CD4-positive, alpha-beta T cell (primary cell): ENCODE measurements at places on chromosomes 6 and 20. TPM values are rescaled to one million over a fixed set of nuclear protein-coding genes. Genes with fewer than 3 reads are reported as not detected.

DNA sequence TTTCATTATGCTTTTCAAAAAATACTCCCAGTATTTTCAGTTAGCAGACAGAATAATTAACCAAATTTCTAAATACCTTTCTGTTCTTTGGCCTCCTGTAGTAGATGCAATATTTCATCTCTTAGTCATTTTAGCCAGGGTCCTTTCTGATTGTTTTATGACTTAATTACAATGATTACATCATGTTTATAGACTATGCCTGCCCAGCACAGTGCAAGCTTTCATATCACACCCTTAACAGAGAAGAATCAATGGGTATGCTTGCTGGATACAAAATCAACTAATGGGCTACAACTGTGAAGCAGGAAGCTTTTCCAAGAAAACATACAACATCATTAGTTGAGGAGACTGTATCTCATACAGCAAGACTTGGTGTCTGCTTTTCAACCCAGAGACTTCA lies 119.8 kb upstream of the NRSN1 start:
- DNase-seq = no peak
- no peaks in the 10 kb centered on the region for H3K27me3 ChIP-seq
- H3K36me3 ChIP-seq = no peaks in the 10 kb centered on the region

DNA sequence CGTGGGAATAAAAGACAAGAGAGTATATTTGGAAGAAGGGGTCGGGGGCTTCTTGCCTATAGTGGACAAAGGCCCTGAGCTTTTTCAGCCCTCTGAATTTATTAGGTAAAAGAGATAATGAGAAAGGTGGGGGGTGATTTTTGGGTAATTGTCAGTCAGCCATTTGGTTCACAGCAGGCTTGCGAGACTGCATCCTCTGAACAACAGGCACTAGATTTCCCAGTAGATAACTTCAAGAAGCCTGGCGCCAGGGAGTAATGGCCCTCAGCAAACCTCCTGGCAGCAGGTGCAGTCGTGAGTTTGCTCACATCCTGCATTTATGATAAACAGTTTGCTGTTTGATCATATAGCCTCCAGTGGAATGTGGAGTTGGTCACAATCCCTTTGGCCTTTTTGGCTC lies 609.0 kb downstream of the DHX35 start:
- no peak overlapping the region for H3K27ac ChIP-seq
- H3K4me1 ChIP-seq = no peaks in the 10 kb centered on the region
- no peaks in the 10 kb centered on the region for H3K27me3 ChIP-seq

- no peaks in the 10 kb centered on the region for H3K36me3 ChIP-seq
- DNase-seq = no peak
- H3K27ac ChIP-seq = no peak overlapping the region
- no peaks in the 10 kb centered on the region for H3K27me3 ChIP-seq
- no peak overlapping the region for H3K4me3 ChIP-seq
- H3K4me1 ChIP-seq = no peaks in the 10 kb centered on the region
These were observed 90.7 kb upstream of the SASH1 start for GRCh38 chr6:148251891-148252290.

DNA sequence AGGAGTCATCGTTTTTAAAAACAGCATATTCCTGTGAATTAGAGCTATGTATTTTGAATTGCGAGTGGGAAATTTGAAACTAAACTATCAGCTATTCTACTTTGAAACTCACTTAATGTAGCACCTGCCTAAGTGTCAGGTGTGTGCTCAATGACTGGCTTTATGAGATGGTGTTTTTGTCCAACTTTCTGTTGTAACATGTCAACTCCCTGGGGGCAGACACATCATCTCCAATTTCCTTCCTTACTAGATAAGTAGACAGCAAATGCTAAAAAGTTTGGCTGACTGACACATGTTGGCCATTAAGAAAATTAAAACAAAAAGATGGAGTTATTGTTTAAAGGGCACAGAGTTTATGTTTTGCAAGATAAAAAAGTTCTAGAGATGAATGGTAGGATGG lies 226.9 kb downstream of the TFAP2B start:
- H3K27me3 ChIP-seq = no peaks in the 10 kb centered on the region
- DNase-seq = no peak
- H3K4me1 ChIP-seq = no peaks in the 10 kb centered on the region
- no peak overlapping the region for H3K4me3 ChIP-seq

GRCh38 chr6:119241111-119241465 lies 108.5 kb downstream of the MAN1A1 start:
- no peaks in the 10 kb centered on the region for H3K4me1 ChIP-seq
- DNase-seq = no peak
- H3K4me3 ChIP-seq = no peak overlapping the region
- H3K27me3 ChIP-seq = no peaks in the 10 kb centered on the region
- H3K36me3 ChIP-seq = no peaks in the 10 kb centered on the region
- H3K27ac ChIP-seq = no peak overlapping the region

- H3K4me1 ChIP-seq = peaks cover 6% of the 10 kb centered on the region
- no peak for DNase-seq
- no peak overlapping the region for H3K27ac ChIP-seq
- peaks cover 50% of the 10 kb centered on the region for H3K36me3 ChIP-seq
- H3K4me3 ChIP-seq = no peak overlapping the region
- no peaks in the 10 kb centered on the region for H3K27me3 ChIP-seq
These were observed 32.7 kb downstream of the ACSS1 start for GRCh38 chr20:25025091-25025861.

GRCh38 chr6:105649192-105649591 lies 246.3 kb upstream of the PREP start:
- DNase-seq = no peak
- H3K4me3 ChIP-seq = no peak overlapping the region
- H3K27ac ChIP-seq = no peak overlapping the region
- peaks cover 44% of the 10 kb centered on the region for H3K4me1 ChIP-seq
- no peaks in the 10 kb centered on the region for H3K36me3 ChIP-seq

- no peak overlapping the region for H3K27ac ChIP-seq
- H3K4me3 ChIP-seq = no peak overlapping the region
- peaks cover 19% of the 10 kb centered on the region for H3K36me3 ChIP-seq
- H3K27me3 ChIP-seq = no peaks in the 10 kb centered on the region
These were observed 6.7 kb upstream of the RBM38 start for GRCh38 chr20:57384486-57384885.

DNA sequence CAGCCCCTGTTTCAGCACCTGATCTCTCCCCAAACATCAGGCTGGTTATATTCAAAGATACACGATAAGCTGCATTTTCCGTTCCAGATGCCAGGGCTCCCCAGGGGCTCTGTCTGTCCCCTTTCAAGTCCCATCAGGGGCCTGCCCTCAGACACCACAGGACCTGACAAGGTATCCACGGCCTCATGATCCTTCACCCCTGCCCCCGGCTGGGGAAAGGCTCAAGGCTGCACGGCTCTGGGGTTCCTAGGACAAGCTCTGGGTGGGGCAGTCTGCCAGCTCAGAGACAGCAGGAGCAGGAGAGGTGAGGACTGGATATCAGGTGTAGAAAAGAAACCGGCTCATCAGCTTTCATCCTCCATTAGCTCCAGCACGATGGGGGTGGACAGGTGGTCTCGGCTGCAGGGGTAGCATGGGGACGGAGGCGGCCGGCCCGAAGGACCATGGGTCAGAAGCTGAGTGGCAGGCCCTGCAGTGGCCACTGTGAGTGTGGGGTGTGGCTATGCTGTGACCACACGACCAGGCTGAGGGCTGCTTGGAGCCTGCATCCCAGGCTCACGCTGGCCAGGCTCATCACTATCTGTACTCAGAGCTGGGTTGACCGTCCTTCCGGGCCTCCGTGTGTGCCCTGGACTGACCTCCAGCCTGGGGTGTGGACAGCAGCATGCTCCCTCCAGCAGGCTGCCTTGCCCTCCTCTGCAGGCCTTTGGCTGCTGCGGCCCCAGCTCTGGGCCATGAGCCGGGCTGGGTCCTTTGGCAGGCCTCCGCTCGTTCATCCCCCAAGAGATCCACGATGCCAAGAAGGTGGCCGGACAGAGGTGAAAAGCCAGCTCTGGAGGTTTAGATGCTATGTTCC lies 386.2 kb downstream of the THBS2 start:
- no peak overlapping the region for H3K4me3 ChIP-seq
- no peak overlapping the region for H3K27ac ChIP-seq
- H3K36me3 ChIP-seq = no peaks in the 10 kb centered on the region

GRCh38 chr20:59047938-59048680 lies 5.5 kb upstream of the PRELID3B start:
- H3K27me3 ChIP-seq = peaks cover 7% of the 10 kb centered on the region
- no peaks in the 10 kb centered on the region for H3K36me3 ChIP-seq
- no peak overlapping the region for H3K27ac ChIP-seq
- no peak for DNase-seq
- H3K4me3 ChIP-seq = no peak overlapping the region

GRCh38 chr20:20856306-20856705 lies 143.9 kb upstream of the RALGAPA2 start:
- no peak for DNase-seq
- H3K4me3 ChIP-seq = no peak overlapping the region
- H3K27me3 ChIP-seq = no peaks in the 10 kb centered on the region
- H3K27ac ChIP-seq = no peak overlapping the region

- DNase-seq = no peak
- H3K4me3 ChIP-seq = no peak overlapping the region
- H3K4me1 ChIP-seq = no peaks in the 10 kb centered on the region
These were observed 150.7 kb upstream of the MLN start for GRCh38 chr6:33954453-33954852.

DNA sequence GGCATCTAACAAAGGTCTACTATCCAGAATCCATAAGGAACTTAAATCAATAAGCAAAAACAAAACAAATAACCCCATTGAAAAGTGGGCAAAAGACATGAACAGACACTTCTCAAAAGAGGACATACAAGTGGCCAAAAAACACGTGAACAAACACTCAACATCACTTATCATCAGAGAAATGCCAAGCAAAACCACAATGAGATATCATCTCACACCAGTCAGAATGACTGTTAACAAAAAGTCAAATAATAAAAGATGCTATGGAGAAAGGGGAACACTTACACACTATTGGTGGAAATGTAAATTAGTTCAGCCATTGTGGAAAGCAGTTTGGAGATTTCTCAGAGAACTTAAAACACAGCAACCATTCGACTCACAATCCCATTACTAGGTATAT lies 19.4 kb upstream of the VNN1 start:
- H3K4me3 ChIP-seq = no peak overlapping the region

GRCh38 chr20:48544402-48545339 lies 283.1 kb downstream of the PREX1 start:
- no peak overlapping the region for H3K27ac ChIP-seq
- H3K27me3 ChIP-seq = peaks cover 8% of the 10 kb centered on the region
- H3K4me3 ChIP-seq = no peak overlapping the region

- H3K4me1 ChIP-seq = no peaks in the 10 kb centered on the region
- H3K36me3 ChIP-seq = no peaks in the 10 kb centered on the region
- no peak overlapping the region for H3K4me3 ChIP-seq
- H3K27ac ChIP-seq = no peak overlapping the region
- no peaks in the 10 kb centered on the region for H3K27me3 ChIP-seq
These were observed 253.5 kb upstream of the JARID2 start for GRCh38 chr6:14992382-14992781.

DNA sequence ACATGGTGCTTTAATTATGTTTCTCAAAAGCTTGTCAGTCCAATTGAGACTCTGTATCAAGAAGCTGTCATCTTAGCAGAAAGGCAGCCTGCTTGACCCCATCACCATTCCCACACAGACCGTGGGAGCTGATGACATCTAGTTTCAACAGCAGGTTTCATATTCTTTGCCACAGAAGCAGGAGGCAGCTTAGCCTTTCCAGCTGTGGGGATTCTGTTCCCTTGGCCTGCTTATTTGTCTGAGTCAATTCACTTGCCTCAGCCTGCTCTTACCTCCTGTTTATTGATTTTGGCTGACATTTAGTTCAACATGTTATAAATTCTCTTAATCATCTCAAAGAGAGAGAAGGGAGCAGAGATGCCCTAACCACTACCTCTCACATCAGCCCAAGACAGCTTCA lies 527.7 kb downstream of the ADGRB3 start:
- no peaks in the 10 kb centered on the region for H3K4me1 ChIP-seq
- no peaks in the 10 kb centered on the region for H3K36me3 ChIP-seq
- H3K4me3 ChIP-seq = no peak overlapping the region

- H3K4me3 ChIP-seq = no peak overlapping the region
- H3K27ac ChIP-seq = no peak overlapping the region
- DNase-seq = no peak
- no peaks in the 10 kb centered on the region for H3K27me3 ChIP-seq
- no peaks in the 10 kb centered on the region for H3K4me1 ChIP-seq
- peaks cover 27% of the 10 kb centered on the region for H3K36me3 ChIP-seq
These were observed 28.9 kb downstream of the SLC17A5 start for GRCh38 chr6:73624896-73625295.

GRCh38 chr20:12670301-12670700 lies 338.5 kb upstream of the SPTLC3 start:
- H3K27me3 ChIP-seq = no peaks in the 10 kb centered on the region
- H3K27ac ChIP-seq = no peak overlapping the region
- DNase-seq = no peak
- no peak overlapping the region for H3K4me3 ChIP-seq
- no peaks in the 10 kb centered on the region for H3K4me1 ChIP-seq
- no peaks in the 10 kb centered on the region for H3K36me3 ChIP-seq

DNA sequence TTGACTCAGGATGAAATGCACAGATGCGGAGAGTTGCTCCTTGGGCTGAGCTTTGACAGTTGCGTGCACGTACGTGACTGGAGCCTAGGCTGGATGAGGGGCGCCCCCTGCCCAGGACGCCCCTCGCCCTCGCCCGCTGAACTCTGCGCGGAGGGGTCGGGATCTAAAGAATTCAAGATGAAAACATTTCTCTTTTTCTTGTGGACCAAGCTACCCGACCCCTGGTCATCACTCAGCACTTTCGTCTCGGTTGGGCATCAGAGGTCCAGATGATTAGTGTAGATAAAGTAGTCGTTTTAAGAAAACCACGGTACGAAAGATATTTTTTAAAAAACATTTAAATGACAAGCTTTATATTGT lies 700 bp downstream of the DTD1 start:
- peak overlapping the region; percentile 63 for H3K4me3 ChIP-seq
- H3K27me3 ChIP-seq = no peaks in the 10 kb centered on the region
- peaks cover 17% of the 10 kb centered on the region for H3K4me1 ChIP-seq
- no peak for DNase-seq
- peak overlapping the region; percentile 38 for H3K27ac ChIP-seq

DNA sequence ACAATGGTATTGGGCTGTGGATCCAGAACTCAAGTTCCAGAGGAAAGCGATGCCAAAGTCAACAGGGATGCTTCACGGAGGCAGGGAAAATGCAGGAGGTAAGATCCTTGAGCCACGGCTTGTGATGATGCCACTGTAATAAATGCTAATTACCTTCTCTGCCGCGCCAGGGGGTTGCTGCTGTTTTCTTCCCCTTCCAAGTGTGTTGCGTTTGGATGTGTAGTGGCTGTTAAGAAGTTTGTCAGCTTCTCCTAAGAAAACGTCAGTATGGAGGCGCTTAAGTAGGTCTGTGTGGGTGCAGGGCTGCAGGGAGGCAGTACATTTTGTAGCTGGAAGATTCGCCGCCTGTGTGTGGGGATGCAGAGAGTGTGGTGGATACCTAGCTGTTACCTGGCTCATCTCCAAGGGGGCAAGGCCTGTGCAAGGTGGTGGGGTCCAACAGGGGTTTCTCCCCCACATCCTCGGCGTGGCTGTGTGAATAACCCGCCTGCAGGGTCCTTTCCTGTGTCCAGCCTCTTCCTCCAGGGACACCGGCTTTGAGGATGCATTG lies 318.7 kb downstream of the CDH4 start:
- H3K27me3 ChIP-seq = no peaks in the 10 kb centered on the region
- DNase-seq = no peak
- no peak overlapping the region for H3K27ac ChIP-seq
- H3K4me3 ChIP-seq = no peak overlapping the region
- no peaks in the 10 kb centered on the region for H3K4me1 ChIP-seq

GRCh38 chr6:48110436-48111142 lies 408 bp downstream of the PTCHD4 start:
- DNase-seq = no peak
- no peaks in the 10 kb centered on the region for H3K36me3 ChIP-seq
- H3K27ac ChIP-seq = no peak overlapping the region
- H3K4me1 ChIP-seq = no peaks in the 10 kb centered on the region
- no peaks in the 10 kb centered on the region for H3K27me3 ChIP-seq
- no peak overlapping the region for H3K4me3 ChIP-seq

Gene MYCT1
- not detected for total RNA-seq

Gene DDX43
- 2.5 TPM for total RNA-seq

Gene POM121L2
- not detected for total RNA-seq

Gene C20orf202
- total RNA-seq = not detected

Gene TMEM14C
- total RNA-seq = 14.4 TPM

Gene FARS2
- total RNA-seq = 12.8 TPM
